ENCODE measurements at places on chromosomes 5 and 9.

DNA sequence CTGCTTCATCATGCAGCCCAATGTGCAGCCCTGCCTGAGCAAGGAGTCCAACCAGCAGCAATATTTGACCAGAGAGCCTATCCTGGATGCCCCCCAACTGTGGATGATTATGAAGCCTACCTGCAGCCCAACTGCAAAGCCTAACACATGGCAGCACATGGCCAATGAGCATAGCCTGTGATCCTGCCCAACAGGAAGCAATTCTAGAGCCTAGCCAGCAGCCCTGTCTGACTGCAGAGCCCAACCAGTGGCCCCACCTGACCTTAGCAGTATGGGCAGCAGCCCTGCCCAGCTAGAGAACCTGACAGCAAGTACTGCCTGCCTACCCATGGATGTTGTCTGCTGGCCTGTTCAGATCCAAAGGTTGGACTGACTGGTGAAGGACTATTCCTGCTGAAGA, 97.3 kb upstream of the SH3GL2 start:
- no peak for DNase-seq

DNA sequence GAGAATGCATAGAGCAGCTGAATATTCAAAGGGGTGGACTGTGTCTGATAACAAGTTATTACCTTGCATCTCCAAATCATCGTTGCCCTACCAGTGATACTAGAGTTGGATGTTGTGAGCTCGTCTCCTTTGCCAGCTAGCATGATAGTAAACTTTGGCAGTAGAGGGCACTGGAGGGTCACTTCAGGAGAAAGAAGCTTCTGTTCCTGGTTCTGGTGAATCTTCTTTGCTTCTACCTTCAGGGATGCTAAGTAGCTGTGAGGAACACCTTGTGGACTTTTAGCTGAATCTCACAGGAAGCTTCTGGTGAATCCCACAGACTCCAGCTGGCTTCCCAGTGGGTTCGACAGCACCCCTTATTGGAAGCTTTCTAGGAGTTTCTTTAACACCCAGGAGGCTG, 626.6 kb upstream of the SGCD start:
- no peak for DNase-seq

DNA sequence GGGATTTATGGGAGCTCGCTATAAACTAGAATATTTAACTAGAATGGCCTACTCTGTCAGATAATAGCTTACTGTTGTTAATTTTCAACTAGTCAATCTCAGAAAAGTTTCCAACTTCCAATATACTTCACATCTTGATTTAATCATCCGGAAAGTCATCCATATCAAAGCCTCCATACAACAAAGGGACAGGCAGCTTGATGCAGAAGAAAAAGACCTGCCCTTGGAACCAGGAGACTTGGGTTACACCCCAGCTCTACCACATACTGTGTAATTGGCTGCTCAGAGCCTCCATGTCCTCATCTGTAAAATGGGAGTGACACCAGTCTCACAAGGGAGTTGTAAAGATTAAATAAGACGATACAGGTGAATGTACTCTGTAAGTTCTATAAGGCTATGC, 1.9 kb downstream of the PTPN3 start:
- DNase-seq = no peak

DNA sequence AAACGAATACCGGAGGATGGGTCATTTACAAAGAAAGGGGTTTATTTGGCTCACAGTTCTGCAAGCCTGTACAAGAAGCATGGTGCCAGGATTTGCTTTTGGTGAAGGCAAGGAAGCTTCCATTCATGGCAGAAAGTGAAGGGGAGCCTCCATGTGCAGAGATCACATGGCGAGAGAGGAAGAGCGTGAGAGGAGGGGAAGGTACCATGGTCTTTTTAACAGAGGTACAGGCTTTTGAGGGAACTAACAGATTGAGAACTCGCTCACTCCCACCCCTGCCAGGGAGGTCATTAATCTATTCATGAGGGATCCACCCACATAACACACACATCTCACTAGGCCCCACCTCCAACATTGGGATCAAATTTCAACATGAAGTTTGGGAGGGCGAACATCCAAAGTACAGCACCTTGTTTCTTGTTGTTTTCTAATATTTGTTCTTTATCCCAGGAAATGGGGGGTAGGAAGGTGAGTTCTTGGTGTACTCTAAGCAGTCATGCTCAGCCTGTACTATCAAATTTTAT, 18.5 kb downstream of the TMC1 start:
- DNase-seq = no peak

DNA sequence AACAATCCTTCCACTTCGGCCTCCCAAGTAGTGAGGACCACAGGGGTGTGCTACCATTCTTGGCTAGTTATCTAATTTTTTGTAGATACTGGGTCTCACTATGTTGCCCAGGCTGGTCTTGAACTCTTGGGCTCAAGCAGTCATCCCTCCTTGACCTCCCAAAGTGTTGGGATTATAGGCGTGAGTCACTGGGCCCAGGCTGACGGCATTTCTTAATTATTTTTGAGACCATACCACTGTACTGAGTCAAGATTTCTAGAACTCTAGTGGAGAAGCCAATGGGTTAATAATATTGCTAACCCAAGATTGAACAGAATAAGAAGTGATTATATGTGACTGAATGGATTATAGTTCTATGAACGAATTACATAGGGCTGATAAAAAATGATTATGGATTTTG, 66.7 kb downstream of the TARS1 start:
- DNase-seq = no peak

DNA sequence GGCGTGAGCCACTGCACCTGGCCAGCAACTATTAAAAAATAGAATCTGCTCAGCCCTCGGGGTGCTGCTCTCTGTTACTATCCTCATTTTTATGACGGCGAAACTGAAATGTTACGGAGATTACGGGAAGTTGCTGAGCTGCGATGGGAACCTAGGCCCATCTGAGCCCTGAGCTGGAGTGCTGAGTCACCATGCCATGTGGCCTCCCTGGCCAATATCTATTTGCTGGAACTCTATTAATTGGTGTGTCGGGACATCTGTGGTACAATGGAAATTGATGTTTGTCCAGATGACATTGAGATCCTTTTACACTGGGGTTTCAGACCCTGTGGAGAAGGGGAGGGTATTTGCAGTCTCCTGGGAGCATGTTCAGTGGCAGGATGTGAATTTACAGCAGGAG, 8.1 kb downstream of the PRDM12 start:
- DNase-seq = no peak

DNA sequence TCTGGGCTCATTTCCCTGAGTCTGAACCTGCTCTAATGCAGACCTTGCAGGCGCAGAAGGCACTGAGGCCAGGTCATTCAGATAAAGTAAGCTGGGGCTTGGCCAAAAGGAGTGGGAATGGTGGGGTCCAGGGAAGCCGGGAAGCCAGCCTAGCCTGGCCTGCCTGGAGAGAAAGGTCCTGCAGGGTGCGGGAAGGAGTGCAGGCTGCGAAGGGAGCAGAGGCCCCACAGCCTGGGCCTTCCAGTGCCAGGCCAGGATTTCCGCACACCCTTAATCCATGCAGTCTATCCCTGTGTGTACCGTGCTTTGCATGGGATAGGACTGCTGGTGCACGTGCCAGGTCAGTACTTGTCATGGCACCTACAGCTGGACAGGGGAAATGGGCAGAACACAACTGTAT, 3.6 kb upstream of the STING1 start:
- no peak for DNase-seq

DNA sequence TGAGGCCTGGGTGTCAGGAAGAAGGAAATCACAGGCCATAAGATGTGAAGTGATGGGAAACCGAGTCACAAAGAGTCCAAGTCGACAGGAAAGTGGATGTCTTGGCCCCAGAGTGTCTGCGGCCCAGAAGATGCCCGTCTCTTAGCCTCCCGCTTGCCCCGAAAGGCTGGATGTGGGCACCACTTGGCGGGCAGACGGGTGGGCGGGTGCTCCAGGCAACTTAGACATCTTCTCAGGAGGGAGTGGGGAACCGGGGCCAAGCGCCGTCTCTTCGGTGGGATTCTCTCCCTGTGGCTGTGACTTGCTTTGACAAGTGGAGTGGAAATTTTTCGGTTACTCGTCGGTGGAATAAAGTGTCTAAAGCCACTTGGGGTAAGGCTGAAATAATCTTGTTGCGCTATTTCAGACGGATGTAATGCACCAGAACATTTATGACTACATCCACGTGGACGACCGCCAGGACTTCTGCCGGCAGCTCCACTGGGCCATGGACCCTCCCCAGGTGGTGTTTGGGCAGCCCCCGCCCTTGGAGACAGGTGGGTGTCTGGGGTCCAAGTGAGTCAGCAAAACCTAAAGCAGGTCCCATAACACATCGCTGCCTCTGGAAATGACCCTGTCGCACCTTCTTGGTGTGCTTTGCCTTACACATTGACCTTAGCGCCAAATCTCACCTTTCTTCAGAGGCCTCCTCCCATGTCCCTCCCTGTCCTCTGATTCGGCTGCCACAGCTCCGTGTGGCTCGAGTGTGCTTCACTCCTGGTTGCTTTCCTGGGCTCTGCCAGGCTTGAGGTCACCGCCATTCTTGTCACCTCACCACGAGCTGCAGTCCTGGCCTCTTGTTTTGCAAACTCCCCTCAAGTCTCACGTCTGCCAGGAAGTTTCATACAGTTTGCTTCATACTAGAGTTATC, 20.4 kb upstream of the EXOC3 start:
- no peak for DNase-seq

GRCh38 chr9:134847752-134848432, 32.7 kb upstream of the FCN2 start:
- DNase-seq = no peak

DNA sequence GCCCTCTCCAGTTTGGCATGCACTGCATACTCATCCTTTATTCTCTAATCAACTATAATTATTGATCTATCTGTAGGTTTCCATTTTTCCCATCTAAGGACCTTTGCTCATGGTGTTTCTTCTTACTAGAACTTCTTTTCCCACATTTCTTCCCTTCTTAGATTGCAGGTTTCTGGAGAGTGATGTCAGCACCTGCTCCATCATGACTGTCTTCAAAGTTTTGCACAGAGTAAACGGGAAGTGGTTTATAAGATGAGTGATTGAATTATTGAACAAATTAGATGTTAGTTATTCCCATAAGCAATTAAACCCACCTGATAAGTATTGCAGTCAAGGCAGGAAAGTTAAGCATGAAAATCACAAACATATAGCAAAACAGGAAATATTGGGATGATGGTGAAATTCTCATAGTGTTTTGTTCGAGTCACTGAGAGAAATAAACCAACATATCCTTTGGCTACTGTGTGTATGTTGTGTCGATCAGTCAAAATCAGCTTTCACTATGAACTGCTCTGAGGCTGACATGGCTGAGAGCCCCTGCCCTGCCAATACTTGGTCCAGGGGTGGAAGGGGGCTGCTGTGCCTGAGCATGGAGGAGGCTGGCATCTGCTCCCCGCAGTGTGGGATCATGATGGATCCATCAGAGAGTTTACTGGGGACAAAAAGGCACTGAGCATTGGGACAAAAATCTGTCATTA, 45.5 kb upstream of the S1PR3 start:
- no peak for DNase-seq

DNA sequence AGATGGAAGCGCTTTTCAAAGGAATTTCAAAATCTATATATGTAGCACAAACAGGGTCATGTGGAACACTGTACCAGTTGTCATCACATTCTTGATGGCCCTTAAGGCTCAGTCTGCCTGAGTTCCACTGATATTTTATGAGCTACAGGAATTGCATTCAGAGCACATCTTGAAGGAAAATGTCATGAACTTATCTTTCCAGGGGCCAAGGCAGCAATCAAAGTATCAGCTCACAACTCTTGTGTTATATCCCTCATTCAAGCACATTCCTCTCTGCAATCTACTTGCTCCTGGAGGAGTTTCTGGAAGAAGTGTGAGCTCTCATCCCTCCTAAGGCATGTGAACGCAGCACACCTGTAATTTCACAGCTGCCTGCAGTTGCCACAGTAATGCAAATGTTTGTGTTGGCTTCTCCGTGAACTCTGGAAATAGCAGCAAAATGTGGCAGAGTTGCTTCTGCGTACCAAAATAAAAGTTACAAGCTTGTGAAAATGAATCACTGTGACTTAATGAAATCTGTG, 89.7 kb upstream of the EQTN start:
- no peak for DNase-seq

DNA sequence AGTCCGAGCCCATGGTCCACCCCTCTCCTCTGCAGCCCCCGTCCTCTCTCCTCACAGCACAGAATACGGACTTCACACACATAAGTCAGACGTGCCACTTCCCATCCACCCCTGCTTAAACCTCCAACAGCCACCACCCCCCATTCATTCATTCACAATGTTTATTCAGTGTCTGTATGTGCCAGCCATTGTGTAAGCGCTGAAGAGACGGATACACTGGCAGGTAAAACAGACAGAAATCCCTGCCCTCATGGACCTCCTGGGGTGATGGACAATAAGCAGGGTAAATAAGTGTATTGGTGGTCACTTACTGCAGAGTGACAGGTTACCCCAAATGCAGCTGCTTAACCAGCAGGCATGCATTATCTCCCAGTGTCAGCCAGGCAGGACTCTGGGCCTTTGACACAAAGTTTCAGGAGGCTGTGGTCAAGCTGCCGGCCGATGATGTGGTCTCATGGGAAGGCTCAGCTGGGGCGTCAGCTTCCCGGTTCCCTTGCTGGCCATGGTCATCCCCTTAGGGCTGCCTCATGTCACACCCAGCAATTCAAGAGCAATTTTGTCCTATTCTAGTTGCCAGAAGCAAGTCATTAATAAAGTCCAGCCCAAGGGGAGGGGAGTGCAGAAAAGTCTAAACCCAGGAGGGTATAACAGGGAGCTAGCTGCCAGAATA, 1.8 kb upstream of the PAXX start:
- no peak for DNase-seq

DNA sequence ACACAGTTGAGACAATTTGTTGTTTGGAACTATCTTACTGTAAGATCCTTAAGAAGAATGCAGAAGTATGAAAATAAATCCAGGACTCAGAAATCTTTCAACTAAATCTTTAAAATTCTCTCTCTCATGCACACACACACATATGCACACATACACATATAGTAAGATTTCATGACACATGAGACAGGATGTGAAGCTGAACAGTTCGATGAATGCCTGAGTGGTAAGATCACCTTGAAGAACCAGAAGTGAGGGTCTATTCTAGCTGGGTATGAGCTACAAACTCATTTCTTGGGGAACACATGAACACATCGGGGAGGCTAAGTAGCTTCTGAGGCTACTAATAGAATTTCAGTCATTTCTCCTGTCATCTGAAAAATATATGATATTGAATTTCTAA, 153.6 kb downstream of the TMC1 start:
- DNase-seq = no peak

- DNase-seq = no peak
Measured at GRCh38 chr5:154972476-154973080, 31.7 kb downstream of the MRPL22 start.

GRCh38 chr5:167822241-167822640, 469.2 kb upstream of the WWC1 start:
- DNase-seq = no peak

All from stimulated activated CD8-positive, alpha-beta memory T cell treated with anti-CD3 and anti-CD28 coated beads, Interleukin-2, amount 100 ng/mL, for 1 hour (primary cell).